ENCODE measurements at places on chromosomes 1 and 21.

GRCh38 chr1:30770150-30770549 is 12.6 kb upstream of the LAPTM5 start:
- H3K4me3 ChIP-seq, result no peak overlapping the region
- no peak for DNase-seq
- no peaks in the 10 kb centered on the region for H3K27me3 ChIP-seq
- peaks cover 18% of the 10 kb centered on the region for H3K4me1 ChIP-seq
- H3K27ac ChIP-seq, result no peak overlapping the region
- no peaks in the 10 kb centered on the region for H3K36me3 ChIP-seq

DNA sequence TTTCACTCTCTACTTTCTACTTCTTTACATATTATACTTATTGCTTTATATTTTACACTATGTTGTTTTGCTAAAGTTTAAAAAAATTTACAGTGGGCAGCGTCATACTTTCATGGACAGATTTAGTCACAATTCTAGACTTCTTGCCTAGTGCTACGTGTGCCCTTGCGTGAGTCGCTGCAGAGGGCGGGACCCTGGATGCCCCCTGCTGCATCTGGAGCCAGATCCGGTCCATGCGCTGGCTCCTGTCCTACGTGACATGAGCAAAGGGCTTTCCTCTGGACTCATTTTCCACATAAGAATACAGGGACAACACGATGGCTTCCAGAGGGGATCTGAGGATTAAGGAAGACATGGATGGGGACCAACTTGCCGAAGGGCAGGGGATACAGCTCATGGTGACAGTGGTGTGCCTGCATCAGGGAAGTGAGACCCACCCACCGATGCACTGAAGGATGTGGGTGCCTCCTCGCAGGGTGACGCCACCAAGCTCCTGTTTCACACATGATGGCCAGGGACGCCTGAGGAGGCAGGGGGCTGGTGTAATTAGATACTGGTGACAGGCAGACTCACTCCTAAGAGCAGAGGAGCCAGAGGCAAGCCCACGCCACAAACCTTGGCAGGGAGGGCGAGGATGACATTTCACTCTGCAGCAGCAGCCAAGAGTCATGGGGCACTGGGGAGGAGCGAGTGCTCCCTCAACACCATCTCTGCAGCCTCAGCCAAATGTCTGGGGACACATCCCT is 86.6 kb downstream of the DMRTB1 start:
- no peaks in the 10 kb centered on the region for H3K36me3 ChIP-seq
- no peaks in the 10 kb centered on the region for H3K27me3 ChIP-seq
- no peaks in the 10 kb centered on the region for H3K4me1 ChIP-seq
- no peak overlapping the region for H3K4me3 ChIP-seq

DNA sequence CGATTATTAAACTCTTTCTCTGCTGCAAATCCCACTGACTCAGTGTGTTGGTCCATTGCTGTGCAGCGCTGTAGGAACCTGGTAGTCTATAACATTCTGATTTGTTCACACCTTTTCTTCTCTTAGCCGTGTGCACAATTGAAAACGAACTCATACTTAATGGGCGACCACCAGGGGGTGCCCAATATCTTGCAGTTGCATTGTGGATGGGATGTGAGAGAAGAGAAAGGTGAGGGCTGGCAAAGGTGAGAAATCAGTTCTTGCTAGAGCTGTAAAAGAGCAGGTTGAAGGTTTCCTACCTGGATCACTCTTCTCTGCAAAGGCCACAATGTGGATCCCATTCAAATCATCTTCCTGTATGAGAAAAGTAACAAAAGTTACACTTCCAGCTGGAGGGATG is 51.0 kb downstream of the CASQ2 start:
- no peaks in the 10 kb centered on the region for H3K27me3 ChIP-seq
- no peak for DNase-seq

GRCh38 chr21:38346286-38346685 is 89.5 kb downstream of the KCNJ15 start:
- no peaks in the 10 kb centered on the region for H3K27me3 ChIP-seq
- no peak overlapping the region for H3K27ac ChIP-seq
- DNase-seq, result no peak
- no peaks in the 10 kb centered on the region for H3K36me3 ChIP-seq
- no peak overlapping the region for H3K4me3 ChIP-seq

DNA sequence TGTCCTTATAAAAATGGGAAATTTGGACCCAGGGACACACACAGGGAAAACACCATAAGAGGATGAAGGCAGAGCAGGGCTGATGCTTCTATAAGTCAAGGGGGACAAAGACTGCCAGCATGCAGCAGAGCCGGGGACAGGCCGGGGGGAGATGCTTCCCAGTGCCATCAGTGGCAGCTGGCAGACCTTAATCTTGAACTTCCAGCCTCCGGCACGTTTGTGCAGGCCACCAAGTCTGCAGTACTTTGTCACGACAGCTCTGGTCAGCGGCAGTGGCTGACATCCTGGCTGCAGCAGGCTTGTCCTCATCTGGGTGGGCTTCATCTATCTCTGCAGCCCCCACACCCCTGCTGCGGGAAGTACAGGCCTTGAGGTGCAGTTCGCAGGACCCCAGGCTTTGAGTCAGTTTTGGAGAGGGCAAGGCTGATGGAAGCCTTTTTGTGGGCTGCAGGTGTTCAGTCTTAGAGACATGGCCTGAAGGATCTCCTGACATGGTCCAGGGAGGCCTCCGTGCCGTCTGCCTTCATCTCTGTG is 186.0 kb downstream of the DYRK1A start:
- DNase-seq, result no peak
- peaks cover 20% of the 10 kb centered on the region for H3K4me1 ChIP-seq
- no peaks in the 10 kb centered on the region for H3K36me3 ChIP-seq
- no peak overlapping the region for H3K4me3 ChIP-seq
- no peaks in the 10 kb centered on the region for H3K27me3 ChIP-seq

DNA sequence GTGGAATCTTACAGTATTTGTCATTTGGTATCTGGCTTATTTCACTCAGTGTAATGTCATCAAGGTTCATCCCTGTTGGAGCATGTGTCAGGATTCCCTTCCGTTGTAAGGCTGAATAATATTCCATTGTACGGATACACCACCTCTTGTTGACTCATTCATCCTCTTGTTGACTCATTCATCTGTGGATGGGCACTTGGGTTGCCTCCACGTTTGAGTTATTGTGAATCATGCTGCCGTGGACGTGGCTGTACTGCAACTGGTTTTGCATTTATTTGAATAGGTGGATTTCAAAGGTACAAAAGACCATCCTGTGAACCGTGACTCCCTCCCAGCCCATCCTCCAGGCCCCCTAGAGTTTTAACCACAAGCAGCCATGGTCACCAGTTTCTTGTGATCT is 11.9 kb upstream of the TCP10L start:
- H3K27me3 ChIP-seq, result no peaks in the 10 kb centered on the region
- DNase-seq, result no peak
- H3K27ac ChIP-seq, result no peak overlapping the region
- no peaks in the 10 kb centered on the region for H3K4me1 ChIP-seq
- H3K36me3 ChIP-seq, result peaks cover 12% of the 10 kb centered on the region

DNA sequence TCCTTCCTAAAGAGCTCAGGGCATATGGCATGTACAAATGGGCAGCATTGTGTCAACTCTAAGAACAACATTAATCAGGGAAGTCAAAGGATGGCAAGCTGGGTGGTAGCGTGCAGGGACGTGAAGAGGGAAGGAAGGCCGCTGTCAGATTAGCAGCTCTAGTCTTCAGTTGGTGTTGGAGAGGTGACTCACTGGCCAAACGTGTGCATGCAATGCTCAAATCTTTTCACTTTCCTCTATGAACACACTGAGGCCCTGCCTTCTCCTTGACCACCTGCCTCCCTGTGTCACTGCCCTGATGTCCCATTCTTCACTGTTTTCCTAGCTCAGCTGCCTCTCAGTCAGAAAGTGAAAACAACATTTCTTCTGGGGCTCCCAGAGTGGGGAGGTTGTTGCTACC is 5.9 kb upstream of the PIGR start:
- no peaks in the 10 kb centered on the region for H3K27me3 ChIP-seq
- no peaks in the 10 kb centered on the region for H3K4me1 ChIP-seq
- H3K4me3 ChIP-seq, result no peak overlapping the region

Measured in thoracic aorta (tissue), 2 donors.